ENCODE measurements at places on chromosomes 12 and 14. TPM values are rescaled to one million over a fixed set of nuclear protein-coding genes. Genes with fewer than 3 reads are reported as not detected.
A peak's percentile ranks its signal among the peaks of the same experiment; 100 is the strongest.

GRCh38 chr12:64335886-64336466 is 54.6 kb downstream of the C12orf56 start:
- DNase-seq: no peak

Gene SLC10A1
- not detected for total RNA-seq

Gene KCNJ8
- not detected for total RNA-seq

- no peak for DNase-seq
These were observed 131.6 kb downstream of the ADGRD1 start for GRCh38 chr12:131085125-131085815.

GRCh38 chr12:29552324-29552927 is 54.9 kb upstream of the OVCH1 start:
- DNase-seq: peak; percentile 12

Gene LRRC10
- total RNA-seq: not detected

DNA sequence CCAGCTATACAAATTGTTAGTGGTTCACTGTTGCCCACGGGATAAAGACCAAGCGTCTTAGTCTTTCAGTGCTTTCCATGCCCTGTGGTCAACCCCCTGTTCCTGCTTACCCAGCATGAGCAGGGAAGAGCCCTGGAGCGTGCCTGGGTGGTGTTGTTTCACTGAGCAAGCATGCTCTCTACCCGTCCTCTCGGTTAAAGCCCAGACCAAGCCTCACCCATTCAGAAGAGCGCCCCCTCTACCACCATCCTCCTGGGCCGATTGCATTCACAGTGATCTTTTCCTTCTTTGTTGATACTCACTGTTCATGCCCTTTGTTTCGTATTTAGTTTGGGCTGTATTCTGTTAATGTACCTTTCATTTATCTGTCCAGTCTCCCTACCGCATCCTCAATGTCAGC is 25.1 kb downstream of the DYRK4 start:
- DNase-seq: no peak

- DNase-seq: no peak
These were observed 38.2 kb downstream of the EVL start for GRCh38 chr14:100103250-100104005.

- no peak for DNase-seq
These were observed 164.3 kb downstream of the SLC5A8 start for GRCh38 chr12:101045486-101046464.

Gene IPO8
- total RNA-seq: 14.7 TPM

DNA sequence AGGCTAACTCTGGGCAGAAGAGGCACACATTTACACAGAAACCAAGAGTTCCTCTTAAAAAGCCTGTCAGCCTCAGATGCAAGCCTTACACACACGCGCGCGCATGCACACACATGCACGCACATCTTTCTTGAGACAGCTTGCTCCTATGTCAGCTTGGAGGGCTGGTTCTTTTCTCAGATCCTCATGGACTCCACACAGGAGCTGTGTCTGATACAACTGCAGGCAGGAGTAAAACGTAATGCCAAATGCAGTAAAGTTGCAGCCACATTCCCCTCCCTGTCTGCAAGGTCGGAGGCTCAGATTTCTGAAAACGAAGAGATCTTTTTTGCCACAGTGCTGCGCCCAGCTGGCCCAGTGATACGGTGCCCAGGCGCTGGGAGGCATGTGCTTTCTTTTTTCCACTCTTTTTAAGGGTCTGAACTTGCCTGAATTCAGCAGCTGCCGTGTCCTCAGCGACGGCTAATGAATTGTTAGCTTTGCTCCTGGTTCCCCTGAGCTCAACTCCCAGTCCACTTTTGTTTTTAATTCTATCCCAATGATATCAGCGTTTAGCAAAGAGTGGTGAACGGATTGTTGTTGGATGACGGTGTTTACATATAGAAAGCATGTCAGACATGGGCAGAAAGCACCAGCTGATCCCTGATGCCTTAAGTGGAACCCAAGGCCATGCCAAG is 72.9 kb upstream of the FOXN3 start:
- DNase-seq: no peak

DNA sequence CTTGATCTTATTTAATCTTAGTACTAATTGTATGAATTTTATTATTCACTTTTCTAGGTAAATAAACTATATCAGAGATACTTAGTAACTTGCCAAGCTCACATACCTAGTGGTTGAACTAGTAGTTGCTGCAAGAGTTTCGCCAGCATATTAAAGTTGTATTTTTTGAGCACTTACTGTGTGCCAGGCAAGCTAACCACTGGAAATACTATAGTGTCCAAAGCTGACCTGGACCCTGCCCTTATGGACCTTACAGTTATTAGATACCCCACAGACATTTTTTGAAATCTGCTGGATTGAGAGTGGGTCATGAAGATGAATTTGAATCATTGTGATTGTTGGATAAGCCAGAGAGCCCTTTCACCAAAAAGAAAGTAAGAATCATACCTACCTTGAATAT is 125.0 kb downstream of the RAD51B start:
- DNase-seq: peak; percentile 7

GRCh38 chr12:26642361-26642760 is 190.6 kb downstream of the ITPR2 start:
- DNase-seq: no peak

Gene CMTM5
- total RNA-seq: 0.60 TPM

DNA sequence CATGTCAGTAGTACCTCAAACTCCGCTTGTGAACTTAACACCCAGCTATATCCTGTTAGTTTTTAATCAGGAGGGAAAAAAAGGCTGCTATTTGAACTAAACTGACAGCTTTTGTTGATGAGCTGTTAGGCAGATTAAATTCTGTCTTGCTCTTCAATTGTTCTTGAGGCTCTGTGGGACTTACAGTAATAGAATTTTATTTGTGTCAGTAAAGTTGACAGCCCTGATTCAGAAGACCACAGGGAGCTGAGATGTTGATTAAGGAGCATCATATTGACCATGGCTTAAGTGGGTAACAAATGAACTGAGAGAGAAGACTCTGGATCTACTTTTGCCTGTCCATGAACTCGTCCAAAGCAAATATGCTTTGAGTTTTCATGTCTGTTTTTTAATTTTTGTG is 622.9 kb downstream of the DIO2 start:
- DNase-seq: no peak

Gene TGM1
- total RNA-seq: 0.60 TPM

Gene RNF31
- total RNA-seq: 37.8 TPM

Gene PEBP1
- total RNA-seq: 199 TPM
